ENCODE measurements at places on chromosomes 3 and 15. TPM values are rescaled to one million over a fixed set of nuclear protein-coding genes. Genes with fewer than 3 reads are reported as not detected.

Gene CISH
- polyA plus RNA-seq: 7.0 TPM

- DNase-seq: no peak
- H3K36me3 ChIP-seq: no peaks in the 10 kb centered on the region
- H3K27ac ChIP-seq: no peak overlapping the region
- no peaks in the 10 kb centered on the region for H3K27me3 ChIP-seq
- no peak overlapping the region for H3K4me3 ChIP-seq
These were observed 7.9 kb downstream of the CCR1 start for GRCh38 chr3:46200211-46200610.

Gene ITIH1
- polyA plus RNA-seq: 3.4 TPM

- H3K4me3 ChIP-seq: no peak overlapping the region
These were observed 70.4 kb downstream of the NIPA2 start for GRCh38 chr15:22908830-22909229.

DNA sequence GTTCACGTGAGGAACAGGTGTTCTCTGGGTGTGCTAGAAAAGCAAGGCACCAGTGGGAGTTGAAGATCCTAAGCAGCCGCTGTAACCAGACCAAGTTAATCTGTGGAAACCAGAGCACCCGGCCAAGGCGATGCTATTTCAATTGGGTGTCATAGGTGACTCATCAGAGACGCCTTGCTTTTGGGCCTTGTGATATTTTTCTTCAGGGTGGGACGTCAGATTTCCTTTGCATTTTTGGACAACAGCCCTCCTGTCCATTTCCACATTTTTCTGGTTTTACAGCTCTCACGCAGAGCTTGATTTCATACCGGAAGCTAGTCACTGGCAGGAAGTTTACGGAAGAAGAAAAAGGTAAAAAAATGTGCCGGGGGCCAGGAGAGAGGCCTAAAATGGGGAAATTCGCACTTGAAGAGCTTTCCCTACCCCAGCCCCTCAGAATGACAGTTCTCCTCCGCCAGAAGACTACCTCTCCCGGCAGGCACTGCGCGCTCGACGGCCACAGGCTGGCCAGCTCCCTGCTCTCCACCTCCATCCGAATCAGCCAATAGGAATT is 471 bp upstream of the KBTBD8 start:
- DNase-seq: no peak
- H3K4me3 ChIP-seq: peak overlapping the region; percentile 35
- peaks cover 14% of the 10 kb centered on the region for H3K4me1 ChIP-seq

DNA sequence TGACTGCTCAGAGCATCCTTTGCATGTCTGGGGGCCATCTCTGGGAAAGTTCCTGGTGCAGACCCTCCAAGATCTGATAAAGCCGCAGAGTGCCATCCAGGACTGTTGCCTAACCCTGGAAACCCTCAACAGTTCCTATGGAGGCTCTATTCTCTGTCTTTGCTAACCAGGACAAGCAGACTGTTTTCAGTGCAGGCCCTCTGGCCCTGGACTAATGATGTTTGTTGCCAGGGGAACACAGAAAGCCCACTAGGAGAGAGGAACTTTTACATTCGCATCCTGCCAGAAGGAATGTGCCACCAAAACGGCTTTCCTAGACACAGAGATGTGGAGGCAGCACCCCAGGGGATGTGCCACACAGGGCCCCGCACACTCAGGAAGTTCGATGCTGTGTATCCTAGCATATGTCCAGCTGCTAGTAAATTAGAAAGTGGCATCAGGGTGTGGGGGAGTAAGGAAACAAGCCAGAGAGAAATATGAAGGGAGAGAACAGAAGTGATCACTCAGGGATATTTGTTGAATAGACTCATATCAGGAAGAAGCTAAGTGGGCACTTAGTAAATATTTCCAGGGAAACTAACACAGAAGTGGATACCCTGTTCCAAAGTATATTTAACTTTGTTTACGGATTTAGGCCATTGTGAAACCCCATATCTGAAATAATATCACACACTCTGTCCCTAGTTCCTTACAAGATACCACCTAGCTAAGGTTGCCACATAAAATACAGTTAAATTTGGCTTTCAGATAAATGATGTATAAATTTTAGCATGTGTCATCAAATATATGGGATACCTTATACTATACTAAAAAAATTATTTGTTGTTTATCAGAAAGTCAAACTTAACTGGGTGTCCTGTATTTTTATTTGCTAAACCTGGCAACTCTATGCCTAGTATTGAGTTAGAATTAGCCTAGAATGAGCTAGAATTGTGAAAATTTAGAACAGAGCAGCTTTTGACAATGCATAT is 29.9 kb upstream of the TMOD3 start:
- peaks cover 14% of the 10 kb centered on the region for H3K36me3 ChIP-seq
- no peak for DNase-seq
- H3K27me3 ChIP-seq: no peaks in the 10 kb centered on the region
- no peak overlapping the region for H3K4me3 ChIP-seq
- no peaks in the 10 kb centered on the region for H3K4me1 ChIP-seq
